T-helper 9 cell (primary cell): ENCODE measurements at places on chromosomes 11 and 22.

DNA sequence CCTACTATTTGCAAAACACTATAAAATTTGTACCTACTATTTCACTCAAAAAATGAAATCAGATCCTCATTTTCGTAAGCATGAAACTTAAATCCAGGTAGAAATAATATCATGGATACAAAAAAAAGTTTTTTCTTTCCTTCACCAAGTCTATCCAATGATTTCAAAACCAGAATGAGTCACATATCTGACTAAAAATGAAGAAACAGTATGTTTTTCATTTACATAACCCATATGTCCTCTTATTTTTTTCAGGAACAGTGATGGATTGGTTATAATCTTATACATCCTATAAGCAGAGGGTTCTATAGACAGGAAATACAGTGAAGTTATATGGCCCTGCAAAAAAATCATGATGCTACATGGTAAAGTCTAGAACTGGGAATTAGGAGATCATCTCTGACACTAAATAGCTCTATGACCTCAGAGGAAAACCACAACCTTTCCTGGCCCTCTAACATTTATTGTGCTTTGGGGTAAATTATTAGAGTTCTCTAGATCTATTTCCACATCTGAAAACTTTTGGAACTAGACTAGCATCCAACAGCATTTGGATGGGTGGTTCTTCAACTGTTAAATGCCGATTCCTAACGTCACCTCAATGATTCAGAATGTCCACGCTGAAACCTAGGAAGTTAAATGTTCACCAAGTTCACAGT lies 10.9 kb downstream of the MTMR2 start:
- no peak for DNase-seq

DNA sequence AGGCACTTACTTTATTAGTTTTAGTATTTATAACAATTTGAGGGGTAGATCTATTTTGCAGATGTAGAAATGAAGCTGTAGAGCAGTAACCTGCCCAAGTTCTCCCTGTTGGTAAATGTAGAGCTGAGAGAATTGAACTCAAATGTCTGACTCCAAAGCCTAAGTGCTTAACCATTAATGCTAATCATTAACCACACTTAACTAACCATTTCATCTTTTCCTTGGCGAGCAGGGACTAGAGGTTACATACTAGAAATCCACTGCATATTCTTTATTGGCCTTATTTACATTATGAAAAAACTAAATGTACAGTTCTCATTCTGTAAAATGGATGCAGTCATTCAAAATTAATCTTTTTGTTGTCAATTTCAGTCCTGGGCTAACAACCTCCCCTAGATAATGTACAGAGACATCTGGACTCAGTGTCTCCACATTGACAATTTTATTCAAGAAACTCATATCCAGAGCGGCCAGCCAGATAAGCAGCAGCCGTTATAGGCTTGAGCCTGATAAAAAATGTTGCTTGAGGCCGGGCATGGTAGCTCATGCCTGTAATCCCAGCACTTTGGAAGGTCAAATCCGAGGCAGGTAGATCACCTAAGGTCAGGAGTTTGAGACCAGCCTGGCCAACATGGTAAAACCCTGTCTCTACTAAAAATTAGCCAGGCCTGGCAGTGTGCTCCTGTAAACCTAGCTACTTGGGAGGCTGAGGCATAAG lies 76.7 kb upstream of the PICALM start:
- no peak for DNase-seq

- no peak for DNase-seq
These were observed 27.0 kb downstream of the RBMXL2 start for GRCh38 chr11:7115780-7116179.

GRCh38 chr11:60370811-60371298 lies 7.5 kb upstream of the MS4A7 start:
- no peak for DNase-seq

GRCh38 chr11:127369356-127369755 lies 368.8 kb upstream of the KIRREL3 start:
- DNase-seq = no peak

- no peak for DNase-seq
These were observed 12.8 kb downstream of the SHANK2 start for GRCh38 chr11:71239581-71239980.

GRCh38 chr11:88629496-88629895 lies 292.0 kb upstream of the CTSC start:
- no peak for DNase-seq

DNA sequence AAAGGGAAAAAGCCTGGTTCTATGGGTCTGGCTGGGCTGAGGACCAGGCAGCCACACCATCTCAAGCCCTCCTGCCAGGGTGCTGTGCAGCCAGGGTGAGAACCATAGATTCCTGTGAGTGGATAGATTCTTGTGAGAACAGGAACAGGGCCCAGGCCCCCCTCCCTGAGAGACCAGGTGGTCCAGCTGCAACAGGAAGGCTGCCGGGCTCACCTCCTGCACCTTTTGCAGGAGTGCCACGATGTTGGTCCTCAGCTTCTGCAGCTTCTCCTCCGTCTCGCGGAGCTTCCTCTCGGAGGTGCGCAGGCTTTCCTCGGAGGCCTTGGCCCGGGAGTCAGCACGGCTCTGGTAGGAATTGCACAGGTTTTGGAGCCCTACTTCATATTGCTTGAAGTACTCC lies 40.8 kb downstream of the MORC2 start:
- DNase-seq = no peak

DNA sequence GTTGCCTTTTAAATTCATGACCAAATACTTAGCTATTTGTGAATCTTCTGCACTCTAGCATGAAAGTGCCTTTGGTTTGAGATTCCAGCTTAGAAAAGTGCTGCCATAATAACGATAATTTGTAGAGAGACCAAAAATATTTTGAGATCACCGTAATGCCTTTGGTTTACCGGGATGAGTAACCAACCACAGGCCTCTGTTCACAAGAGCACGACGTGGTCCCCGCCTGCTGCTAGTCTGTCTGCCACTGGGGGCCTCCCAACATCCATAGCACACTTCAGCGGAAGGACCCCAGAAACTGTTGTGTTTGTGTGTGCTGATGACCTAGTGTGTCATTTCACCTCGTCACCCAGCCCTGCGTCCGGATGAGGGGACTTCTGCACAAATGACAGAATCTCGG lies 67.0 kb upstream of the RASSF10 start:
- no peak for DNase-seq
